T-helper 17 cell (primary cell): ENCODE measurements at places on chromosomes 3 and 15. TPM values are rescaled to one million over a fixed set of nuclear protein-coding genes. Genes with fewer than 3 reads are reported as not detected.

DNA sequence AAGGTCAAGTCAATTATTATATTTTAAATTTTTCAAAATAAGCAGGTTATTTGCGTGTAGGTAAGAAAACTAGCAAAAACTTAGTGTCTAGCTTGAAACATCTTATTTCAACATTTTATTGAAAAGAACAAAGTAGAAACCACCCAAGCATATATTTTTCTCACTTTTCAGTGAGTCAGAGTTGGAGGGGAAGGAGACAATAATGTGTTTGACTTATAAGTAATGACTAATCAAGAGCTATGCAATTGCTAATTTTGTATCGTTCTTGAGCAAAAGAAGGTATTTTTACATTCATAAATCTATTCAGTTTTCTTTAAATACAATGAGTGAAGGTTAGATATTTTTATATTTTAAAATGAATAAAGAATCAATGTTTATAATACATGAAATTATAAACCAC lies 54.4 kb upstream of the P2RY1 start:
- DNase-seq, result no peak

DNA sequence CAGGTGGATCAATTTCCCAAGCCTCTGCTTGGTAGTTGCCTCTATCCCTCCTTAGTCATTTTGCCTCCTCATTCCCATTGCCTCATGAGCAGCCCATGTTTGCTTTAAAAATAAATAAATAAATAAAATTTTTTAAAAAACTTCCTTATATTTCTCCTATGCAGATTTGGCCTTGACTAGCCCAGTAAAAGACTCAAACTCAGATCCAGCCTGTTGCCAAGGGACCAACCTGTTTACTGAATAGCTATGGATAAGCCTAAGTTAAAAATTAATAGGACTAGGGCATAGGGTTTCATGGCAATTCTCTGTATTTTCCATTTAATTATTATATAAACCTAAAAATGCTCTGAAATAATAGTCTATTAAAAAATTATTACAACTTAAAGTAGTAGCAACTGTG lies 384.4 kb downstream of the RSL24D1 start:
- no peak for DNase-seq

DNA sequence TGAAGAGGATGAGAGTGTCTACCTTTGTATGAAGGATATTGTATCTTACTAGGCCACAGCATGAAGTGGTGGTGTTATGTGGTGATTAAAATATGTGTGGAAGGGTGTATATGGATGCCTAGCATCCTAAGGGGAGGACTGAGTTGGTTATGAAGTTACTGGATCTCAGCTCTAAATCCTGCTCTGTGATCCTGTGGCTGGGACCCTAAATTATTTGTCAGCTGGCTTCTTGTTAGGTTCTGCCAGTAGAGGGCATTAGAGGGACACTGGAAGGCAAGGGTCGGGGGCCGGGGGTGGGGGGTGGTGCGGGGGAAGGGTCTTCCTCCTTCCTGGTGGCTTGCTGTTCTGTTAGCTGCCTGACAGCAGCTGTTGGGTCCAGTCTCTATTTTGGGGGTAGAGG lies 34.9 kb downstream of the MORF4L1 start:
- no peak for DNase-seq

DNA sequence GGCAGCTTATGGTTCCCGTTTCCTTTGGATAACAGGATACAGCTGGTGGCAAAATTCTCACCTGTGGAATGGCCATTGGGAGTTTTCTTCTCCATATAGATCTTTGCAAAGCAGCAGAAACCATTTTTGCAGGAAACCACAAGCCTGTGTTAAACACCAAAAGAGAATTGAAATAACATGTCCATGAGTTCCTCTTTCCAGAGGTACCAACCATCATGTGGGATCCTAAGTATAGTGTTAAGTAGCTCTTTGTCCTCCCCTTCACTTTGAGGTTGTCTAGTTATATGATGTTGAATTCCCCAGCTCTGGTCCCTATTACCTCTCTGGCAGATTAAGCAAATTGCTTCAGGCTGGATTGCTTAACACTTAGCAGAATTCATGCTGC lies 94.9 kb downstream of the AKAP13 start:
- DNase-seq, result no peak

GRCh38 chr3:88988906-88989305 lies 118.5 kb upstream of the EPHA3 start:
- no peak for DNase-seq

DNA sequence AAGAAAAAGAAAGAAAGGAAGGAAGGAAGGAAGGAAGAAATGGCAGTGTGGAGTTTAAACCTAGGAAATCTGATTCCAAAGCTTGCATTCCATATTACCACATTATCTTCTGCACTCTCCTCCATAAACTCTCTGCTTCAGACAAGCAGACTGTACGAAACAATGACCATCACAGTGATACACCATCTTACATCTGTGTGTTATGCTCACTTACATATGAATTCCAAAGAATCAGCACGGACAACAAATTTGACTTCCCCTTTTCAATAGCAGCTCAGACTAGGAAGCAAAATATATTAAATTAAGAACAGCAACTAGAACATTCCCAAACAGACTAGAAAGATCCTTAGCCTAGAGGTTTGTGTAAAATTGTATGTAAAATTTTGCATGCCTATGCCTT lies 18.0 kb upstream of the PPM1L start:
- DNase-seq, result no peak

DNA sequence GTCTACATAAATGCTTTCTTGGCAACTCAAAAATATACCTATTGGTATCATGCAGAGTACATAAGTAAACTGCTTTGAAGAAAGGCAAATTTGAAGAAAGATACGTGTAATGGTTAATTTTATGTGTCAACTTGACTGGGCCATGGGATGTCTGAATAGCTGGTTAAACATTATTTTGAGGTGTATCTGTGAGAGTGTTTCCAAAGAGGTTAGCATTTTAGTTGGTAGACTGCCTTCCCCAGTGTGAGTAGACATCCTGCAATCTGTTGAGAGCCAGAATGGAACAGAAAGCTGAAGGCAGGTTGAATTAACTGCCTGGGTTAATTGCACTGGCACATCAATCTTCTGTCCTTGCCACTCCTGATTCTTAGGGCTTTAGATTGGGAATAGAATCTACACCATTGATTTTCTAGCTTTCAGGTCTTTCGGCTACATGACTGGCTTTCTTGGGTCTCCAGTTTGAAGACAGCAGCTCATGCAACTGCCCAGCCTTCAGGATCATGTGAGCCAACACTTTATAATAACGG lies 98.3 kb downstream of the CMSS1 start:
- DNase-seq, result no peak

DNA sequence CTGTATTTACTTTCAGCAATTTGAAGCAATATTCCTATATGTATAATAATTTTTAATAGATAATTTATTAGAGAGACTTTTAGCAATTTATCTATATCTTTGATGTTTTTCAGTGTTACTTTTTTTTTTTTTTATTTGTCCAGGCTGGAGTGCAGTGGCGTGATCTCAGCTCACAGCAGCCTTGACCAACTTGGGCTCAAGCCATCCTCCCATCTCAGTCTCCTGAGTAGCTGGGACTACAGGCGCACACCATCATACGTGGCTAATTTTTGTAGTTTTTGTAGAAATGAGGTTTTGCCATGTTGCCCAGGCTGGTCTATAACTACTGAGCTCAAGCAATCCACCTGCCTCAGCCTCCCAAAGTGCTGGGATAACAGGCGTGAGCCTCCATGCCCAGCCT lies 25.3 kb upstream of the SLTM start:
- no peak for DNase-seq

DNA sequence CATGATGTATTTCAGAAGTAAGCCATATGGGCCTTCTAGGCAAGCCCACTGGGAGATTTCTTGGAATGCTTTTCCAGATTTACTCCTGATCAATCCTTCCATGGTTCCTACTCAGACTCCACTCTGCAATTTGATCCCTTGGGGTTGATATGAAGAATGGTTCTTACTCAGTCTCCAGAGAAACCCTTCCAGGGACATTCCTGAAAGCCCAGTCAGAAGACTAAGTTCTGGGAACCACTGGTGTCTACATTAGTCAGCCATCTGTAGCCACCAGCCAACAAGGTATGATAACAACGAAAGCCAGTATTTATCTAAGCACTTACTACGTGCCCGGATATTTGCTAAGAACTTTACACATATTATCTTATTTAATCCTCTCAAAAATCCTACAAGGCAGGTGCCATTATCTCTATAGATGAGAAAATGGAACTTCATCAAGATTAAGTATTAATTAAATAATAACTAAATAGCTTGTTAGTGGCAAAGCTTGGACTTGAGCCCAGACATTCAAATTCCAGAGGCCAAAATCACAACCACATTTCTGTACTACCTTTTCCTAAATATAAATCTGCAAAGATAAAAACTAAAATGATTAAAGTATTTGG lies 32.7 kb downstream of the ZNF385D start:
- DNase-seq, result no peak

DNA sequence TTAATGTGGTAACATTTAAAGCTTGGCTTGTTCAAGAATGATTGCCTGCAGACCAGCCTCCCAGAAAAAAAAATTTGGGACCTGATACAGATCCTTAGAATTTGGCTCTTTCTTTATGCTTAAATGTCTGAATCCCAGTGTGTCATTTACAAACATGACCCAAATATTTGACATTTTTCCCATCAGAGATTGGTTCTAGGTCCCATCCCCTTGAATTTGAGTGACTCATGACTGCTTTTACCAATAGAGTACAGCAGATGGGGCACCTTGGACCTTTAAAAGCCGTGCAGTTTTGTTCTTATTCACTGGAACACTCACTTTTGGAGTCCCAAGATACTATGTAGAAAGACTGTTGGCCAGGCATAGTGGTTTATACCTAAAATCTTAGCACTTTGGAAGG lies 231.6 kb downstream of the ZIC1 start:
- DNase-seq, result no peak

DNA sequence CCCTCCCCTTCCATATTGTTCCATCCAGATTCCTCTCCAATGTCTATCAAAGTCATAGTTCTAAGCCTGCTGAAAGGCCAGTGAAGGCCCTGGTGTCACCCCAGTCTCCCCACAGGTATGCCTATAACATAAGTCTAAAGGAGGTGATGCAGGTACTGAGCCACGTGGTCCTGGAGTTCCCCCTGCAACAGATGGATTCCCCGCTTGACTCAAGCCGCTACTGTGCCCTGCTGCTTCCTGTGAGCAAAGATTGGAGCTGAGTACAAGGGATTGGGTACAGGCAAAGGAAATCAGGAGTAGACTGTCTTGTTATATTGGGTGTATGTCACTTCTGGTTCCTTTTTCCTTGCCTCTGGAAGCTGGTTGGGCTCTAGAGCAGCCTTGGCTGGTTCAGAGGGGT lies 8.2 kb downstream of the EIF2B5 start:
- no peak for DNase-seq

DNA sequence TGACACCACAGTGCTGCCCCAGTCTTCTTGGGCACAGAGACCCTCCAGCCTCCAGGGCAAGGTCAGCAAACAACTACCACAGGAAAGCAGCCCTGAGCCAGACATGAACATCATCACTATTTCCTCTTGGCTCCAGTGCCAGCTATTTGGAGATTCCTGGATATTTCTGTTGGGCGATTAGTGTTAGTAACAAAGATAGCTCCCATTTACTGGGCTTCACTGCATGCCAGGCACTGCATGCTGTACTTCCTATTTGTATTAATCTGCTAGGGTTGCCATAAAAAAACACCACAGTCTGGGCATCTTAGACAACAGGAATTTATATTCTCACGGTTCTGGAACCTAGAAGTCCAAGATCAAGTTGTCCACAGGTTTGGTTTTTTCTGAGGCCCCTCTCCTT lies 255.1 kb upstream of the STT3B start:
- DNase-seq, result no peak

DNA sequence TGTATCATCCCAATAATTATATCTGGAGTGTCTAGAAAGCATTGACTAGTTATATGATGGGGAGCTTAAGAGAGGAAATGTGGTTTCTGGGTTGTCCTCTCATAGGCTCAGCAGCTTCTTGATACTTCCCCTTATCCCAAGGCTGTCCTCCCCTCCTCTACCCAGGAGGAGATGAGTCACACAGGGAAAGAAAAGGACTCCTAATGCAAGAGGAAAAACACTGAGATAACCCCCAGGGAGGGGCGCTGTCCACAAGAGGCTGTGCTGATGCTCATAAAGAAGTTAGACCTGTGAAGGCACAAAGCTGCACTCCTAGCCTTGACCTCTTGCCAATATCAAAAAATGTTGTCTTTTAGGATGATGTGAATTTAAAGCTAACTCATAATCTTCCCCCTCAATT lies 28.8 kb upstream of the GYG1 start:
- no peak for DNase-seq

DNA sequence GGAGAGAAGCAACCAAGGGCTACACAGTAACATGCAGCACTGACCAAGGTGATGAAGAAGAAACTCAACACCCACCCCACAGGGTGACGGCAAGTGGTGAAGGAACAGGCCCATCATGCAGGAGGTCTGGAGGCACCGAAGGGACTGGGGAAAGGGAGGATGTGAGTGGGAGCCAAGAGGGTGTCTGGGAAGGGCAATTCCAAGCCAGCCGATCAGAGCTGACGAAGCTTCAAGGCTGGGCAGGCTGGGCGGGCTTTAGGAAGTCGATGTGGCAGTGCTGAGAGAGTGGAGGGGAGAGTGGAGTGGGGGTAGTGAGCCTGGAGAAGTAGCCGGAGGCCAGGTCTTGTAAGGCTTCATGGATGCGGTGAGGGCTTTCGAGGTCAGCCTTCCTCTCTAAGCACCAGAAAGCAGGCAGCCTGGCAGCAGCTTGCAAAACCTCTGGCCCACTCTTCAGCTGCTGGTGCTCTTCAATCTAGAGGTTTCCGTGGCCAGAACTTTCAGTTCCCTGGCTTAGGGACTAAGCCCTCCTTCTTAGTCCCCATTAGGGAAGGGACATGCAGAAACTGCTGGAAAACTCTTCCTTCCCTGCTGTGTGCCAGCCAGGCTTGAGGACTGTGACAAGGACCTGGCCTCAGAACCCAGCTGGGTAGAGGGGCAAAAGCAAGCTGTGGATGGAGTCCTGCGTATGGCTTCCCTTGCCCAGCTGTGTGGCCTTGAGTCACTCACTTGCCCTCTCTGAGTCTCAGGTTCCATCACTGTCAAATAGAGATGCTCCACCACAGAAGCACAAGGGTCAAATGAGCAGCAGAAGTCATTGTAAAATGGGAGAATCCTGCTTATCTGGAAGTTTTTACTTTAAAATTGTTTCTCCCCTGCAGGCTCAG lies 72.1 kb downstream of the TLE3 start:
- no peak for DNase-seq

- no peak for DNase-seq
Measured at GRCh38 chr3:191770541-191770940, 309.6 kb downstream of the PYDC2 start.

- no peak for DNase-seq
Measured at GRCh38 chr3:86733257-86733656, 257.7 kb downstream of the VGLL3 start.

The FBXW12 gene
- total RNA-seq, result not detected

The FSIP1 gene
- total RNA-seq, result 1.7 TPM

The HSPBAP1 gene
- total RNA-seq, result 18.7 TPM

The TGM4 gene
- total RNA-seq, result not detected

The MITF gene
- 3.8 TPM for total RNA-seq

The ZWILCH gene
- 5.6 TPM for total RNA-seq

The ACP3 gene
- 1.5 TPM for total RNA-seq

The MYZAP gene
- 6.2 TPM for total RNA-seq
